ENCODE measurements at places on chromosomes 1 and 21.

DNA sequence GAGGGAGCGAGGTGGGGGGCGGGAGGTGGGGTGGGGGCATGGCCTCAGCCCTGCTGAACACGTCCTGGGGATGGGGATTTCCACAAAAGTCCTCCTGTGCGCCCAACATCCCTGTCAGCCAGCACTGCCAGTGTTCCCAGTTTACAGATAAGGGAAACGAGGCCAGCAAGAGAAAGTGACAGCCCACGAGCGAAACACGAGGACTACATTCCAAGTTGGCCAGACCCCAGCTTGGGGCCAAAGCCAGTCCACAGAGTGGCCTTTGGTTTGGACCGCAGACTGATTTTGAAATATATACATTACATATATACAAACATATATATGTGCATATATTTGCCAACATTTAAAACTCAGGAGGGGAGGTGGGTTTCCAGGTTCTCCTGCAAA is 5.0 kb downstream of the FBXO2 start:
- DNase-seq, result no peak

DNA sequence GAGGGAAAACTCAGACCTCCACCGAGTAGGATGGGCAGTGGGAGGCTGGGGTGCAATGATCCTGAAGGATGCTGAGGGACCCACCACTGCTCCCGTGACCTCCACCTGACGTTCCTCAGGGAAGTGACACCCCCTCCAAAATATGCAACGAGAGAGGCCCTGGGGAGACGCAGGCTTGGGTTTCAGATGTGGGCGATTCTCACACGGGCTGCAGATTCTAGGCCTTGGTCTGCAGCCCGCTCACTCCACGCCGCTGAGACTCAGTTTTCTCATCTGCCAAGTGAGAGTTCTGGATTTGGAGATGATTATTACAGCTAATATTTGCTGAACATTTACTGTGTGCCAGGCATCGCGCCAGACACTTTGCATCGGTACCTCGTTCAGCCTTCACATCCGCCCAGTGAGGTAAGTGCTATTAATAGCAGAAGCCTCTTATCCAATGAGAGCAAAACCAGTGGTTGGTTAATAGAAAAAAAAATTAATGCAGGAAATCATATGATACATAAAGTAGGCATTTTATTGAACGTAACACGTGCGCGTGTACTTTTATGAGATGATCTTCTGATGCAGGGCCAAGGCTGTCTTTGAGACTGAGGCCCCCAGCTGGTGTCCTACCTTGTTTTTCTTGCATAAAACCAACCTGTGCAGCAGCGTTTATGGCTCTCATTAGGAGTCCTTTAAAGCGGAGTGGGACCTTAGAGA is 102.0 kb upstream of the RUNX3 start:
- DNase-seq, result peak; percentile 43

GRCh38 chr1:36803868-36804570 is 230.3 kb downstream of the GRIK3 start:
- no peak for DNase-seq

- no peak for DNase-seq
Measured at GRCh38 chr1:221711656-221712055, 30.2 kb downstream of the DUSP10 start.

DNA sequence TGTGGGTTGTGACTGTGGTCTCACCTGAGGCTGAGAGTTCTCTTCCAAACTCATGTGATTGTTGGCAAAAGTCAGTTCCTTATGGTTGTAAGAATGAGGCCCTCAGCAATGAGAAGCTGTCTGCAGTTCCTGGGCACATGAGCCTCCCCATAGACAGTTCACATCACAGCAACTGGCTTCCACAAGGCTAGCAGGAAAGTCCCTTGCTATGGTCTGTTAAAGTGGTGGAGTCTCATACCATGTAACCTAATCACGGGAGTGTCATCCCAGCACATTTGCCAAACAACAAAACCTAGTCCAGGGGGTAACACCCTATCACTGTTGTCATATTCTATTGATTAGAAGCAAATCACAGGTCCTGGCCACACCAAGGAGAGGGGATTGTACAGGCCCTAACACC is 163.8 kb downstream of the BACH1 start:
- DNase-seq, result no peak

DNA sequence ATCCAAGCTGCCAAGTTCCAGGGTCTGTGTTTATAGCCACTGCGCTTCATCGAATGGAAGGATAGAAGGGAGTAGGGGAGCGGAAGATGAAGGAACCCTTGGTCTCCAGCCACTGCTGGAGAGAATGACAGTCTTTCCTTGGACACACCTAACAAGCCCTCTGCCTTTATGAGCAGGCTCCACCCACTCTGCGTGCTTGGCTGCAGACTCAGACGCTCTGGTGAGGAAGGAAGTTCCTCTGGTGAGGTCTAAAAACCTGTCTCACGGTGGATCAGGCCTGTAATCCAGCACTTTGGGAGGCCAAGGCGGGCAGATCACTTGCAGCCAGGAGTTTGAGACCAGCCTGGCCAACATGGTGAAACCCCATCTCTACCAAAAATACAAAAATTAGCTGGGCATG is 55.4 kb downstream of the MATN1 start:
- DNase-seq, result no peak

DNA sequence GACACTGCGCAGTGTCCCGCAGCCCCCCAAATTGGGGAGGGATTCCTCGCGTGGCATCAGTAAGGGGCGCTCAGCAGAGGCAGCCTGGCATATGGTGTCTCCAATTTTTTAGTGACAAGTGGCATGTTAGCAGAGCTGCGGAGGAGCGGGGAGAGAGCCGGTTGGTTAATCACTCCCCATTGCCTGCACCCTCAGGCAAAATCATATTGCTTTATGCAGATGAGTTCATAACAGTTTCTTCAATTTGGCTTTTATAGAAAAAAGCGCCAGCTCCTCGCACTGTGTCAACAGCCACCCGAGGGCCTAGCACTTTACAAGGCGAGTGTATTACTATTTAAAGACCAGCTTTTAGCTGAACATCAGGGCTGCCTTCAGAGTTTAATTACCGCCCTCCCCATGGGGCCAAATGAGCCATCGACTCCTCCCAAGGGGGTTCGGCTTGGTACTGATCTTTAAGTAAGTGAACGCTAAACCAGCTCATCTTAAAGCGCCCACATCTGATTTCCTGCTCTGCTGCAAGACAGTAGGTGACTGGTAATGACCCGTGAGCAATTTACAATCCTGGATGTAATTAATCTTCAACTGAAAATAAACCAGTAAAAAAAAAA is 298.9 kb downstream of the DSCAM start:
- DNase-seq, result no peak

- no peak for DNase-seq
Measured at GRCh38 chr1:23156940-23157339, 11.7 kb downstream of the LUZP1 start.
